ENCODE measurements at places on chromosomes 11 and 22.

DNA sequence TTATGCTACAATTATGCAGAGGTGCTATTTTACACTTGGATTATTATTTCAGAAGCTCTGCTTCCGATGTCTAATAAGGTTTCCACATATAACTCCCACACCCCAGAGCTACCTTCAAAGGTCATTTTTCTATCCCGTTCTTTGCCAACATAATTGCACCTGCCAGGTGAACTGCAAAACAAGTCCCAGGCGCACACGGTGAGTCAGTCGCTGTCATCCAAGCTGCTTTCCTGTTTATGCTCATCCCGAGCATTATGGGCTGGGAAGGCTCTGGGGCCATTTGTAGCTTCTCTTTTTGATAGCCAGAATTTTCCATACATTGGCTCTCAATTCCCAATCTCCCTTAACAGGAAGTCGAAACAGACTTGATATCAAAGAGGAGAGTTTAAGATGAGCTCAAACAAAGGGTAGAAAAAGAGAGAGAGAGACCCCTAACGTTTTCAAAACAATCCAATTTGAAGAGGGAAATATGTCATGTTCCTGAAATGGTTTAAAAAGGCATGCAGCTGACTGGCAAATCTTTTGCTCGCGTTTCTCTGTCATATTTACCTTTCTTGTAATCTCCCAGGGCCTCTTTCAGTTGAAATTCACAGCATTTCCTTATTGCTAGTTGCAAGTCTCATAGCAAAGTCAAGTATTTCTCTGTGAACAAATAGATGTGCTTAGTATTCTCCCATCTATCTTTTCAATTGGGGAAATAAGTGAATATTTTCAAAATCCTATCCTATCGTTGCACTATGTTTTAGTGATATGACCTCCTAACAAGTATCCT is 815.9 kb downstream of the KCNA4 start:
- DNase-seq = no peak

GRCh38 chr11:85945296-85945695 is 90.1 kb downstream of the CCDC83 start:
- DNase-seq = no peak

GRCh38 chr11:131246663-131247062 is 123.8 kb upstream of the NTM start:
- DNase-seq = no peak

DNA sequence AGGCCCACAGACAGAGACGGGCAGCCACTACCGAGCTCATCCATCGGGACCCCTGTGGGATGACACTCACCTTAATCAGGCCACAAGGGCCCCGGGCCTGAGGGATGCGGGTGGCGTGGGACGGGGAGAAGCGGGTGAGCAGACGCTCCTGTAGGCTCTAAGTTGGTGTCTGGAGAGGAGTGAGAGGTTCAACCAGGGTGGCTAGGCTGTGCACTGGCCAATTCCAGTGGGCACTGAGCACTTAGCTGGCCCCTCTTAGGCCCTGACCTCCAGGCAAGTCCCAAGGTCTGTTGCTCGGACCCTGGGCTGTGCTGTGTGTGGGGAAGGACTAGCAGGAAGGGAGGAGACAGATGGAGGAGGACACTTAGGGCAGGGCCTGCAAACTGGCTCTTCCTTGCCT is 139.3 kb downstream of the ST3GAL4 start:
- DNase-seq = no peak

GRCh38 chr22:46891382-46891951 is 129.0 kb downstream of the TBC1D22A start:
- no peak for DNase-seq

GRCh38 chr22:32880505-32880892 is 79.0 kb downstream of the TIMP3 start:
- no peak for DNase-seq
